Type B pancreatic cell (in vitro differentiated cells): ENCODE measurements at places on chromosomes 4 and X. TPM values are rescaled to one million over a fixed set of nuclear protein-coding genes. Genes with fewer than 3 reads are reported as not detected.

KLB gene
- total RNA-seq: 0.43 and 0.62 TPM in 2 replicates

MAGEC1 gene
- not detected in 2 replicates for total RNA-seq

GDI1 gene
- total RNA-seq: 105 and 159 TPM in 2 replicates

SHROOM3 gene
- total RNA-seq: 32.1 and 38.6 TPM in 2 replicates

PWWP3B gene
- total RNA-seq: 0.79 and 3.8 TPM in 2 replicates

DNA sequence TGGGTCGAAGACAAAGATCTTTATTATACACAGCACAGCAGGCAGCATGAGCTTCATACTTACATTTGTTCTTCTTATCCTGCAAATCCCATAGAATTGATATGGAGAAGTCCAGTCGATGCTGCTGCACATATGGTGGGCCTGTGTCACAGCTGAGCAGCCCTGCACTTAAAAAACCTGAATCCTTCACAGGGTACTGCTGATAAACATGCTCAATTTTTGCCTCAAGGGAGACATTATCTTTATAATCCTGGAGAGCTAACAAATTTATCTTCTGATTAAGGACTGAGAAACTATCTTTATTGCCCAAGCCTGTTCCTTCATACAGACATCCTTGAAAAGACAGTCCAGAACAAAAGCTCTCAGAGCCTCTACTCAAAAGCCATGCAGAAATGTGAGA lies 434.4 kb upstream of the FAM47C start:
- no peak overlapping the region for H3K4me3 ChIP-seq
- H3K36me3 ChIP-seq: no peaks in the 10 kb centered on the region
- no peak overlapping the region for H3K27ac ChIP-seq
- no peak for DNase-seq

DNA sequence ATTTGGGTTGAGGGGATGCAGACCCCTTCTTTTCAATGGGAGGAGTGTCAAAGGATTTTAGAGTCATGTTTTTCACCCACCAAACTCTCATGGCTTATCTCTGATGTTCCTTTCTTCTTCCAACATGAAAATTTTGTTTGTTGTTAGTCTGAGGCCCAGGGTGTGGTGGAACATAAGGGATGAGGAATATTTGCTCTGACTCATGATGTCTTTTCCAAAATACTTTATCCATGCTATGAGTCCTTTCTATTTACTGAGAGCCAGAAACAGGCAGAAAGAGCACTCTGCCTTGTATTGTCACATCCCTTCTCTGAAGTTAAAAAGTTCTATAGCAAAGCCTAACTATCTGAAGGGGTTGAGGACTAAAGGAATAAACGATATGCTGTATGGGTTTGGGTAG lies 61.6 kb upstream of the GYPA start:
- no peaks in the 10 kb centered on the region for H3K27me3 ChIP-seq
- no peak overlapping the region for H3K27ac ChIP-seq
- no peak overlapping the region for H3K4me3 ChIP-seq
- DNase-seq: no peak
- no peaks in the 10 kb centered on the region for H3K4me1 ChIP-seq
- no peaks in the 10 kb centered on the region for H3K36me3 ChIP-seq

DNA sequence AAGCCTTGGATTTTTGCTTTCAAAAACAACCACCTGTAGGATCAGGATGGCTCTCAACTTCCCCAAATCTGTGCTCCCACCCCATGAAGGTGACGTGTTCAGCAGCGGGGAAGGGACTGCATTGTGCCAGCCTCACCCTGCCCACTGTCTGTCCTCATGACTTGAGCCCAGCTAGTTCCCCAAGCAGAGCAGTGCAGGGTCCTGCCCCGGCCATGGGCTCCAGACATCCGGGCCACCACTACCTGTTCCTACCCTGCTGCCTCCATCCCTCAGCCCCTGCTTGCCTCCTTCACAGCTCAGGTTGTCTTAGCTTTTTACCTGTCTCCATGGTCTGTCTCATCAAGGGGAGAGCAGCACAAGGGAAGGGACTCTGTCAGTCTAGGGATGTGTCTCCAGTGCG lies 11.4 kb upstream of the MAP9 start:
- H3K27ac ChIP-seq: no peak overlapping the region
- no peaks in the 10 kb centered on the region for H3K36me3 ChIP-seq
- DNase-seq: no peak
- H3K4me3 ChIP-seq: no peak overlapping the region
- no peaks in the 10 kb centered on the region for H3K4me1 ChIP-seq

GRCh38 chr4:165191348-165191656 lies 16.1 kb upstream of the KLHL2 start:
- H3K36me3 ChIP-seq: no peaks in the 10 kb centered on the region
- no peak overlapping the region for H3K27ac ChIP-seq
- peaks cover 2% of the 10 kb centered on the region for H3K27me3 ChIP-seq
- no peak overlapping the region for H3K4me3 ChIP-seq
- no peaks in the 10 kb centered on the region for H3K4me1 ChIP-seq

- no peaks in the 10 kb centered on the region for H3K36me3 ChIP-seq
- no peak overlapping the region for H3K4me3 ChIP-seq
- peaks cover 8% of the 10 kb centered on the region for H3K27me3 ChIP-seq
Observed at GRCh38 chr4:105108971-105109370, 37.7 kb upstream of the TET2 start.

- peaks cover 9% of the 10 kb centered on the region for H3K4me1 ChIP-seq
- H3K36me3 ChIP-seq: peaks cover 3% of the 10 kb centered on the region
- no peak overlapping the region for H3K27ac ChIP-seq
- H3K4me3 ChIP-seq: no peak overlapping the region
Observed at GRCh38 chrX:118734909-118735308, 7.5 kb downstream of the IL13RA1 start.

GRCh38 chr4:172035562-172035961 lies 222.4 kb downstream of the GALNTL6 start:
- H3K4me3 ChIP-seq: no peak overlapping the region
- H3K27ac ChIP-seq: no peak overlapping the region
- no peaks in the 10 kb centered on the region for H3K27me3 ChIP-seq
- DNase-seq: no peak
